Osteoblast (primary cell): ENCODE measurements at places on chromosomes 13 and 19. TPM values are rescaled to one million over a fixed set of nuclear protein-coding genes. Genes with fewer than 3 reads are reported as not detected.

- no peak for DNase-seq
Measured at GRCh38 chr13:29948244-29948643, 97.8 kb upstream of the UBL3 start.

- peak; percentile 94 for DNase-seq
Measured at GRCh38 chr19:1309977-1310852, 24.5 kb downstream of the EFNA2 start.

- no peak for DNase-seq
Measured at GRCh38 chr13:111251646-111252445, 68.6 kb upstream of the TEX29 start.

RASIP1 gene
- total RNA-seq, result 2.1 and 3.6 TPM in 2 replicates

GAS6 gene
- total RNA-seq, result 417 and 480 TPM in 2 replicates

- peak; percentile 99 for DNase-seq
Measured at GRCh38 chr19:18007044-18007916, 690 bp upstream of the ARRDC2 start.

CLEC17A gene
- total RNA-seq, result under 0.01 TPM in 1 of 2 replicates, not detected in the other

SYNE4 gene
- under 0.01 TPM in 1 of 2 replicates, not detected in the other for total RNA-seq

- DNase-seq, result no peak
Measured at GRCh38 chr13:110425444-110425780, 118.3 kb downstream of the COL4A2 start.

GRCh38 chr13:31242916-31243315, 43.1 kb downstream of the B3GLCT start:
- DNase-seq, result no peak

PNMA8B gene
- 0.72 and 1.2 TPM in 2 replicates for total RNA-seq

GRCh38 chr19:7506385-7507328, 9.2 kb upstream of the ZNF358 start:
- peak; percentile 88 for DNase-seq

HSPB6 gene
- 9.1 and 14.5 TPM in 2 replicates for total RNA-seq

DNA sequence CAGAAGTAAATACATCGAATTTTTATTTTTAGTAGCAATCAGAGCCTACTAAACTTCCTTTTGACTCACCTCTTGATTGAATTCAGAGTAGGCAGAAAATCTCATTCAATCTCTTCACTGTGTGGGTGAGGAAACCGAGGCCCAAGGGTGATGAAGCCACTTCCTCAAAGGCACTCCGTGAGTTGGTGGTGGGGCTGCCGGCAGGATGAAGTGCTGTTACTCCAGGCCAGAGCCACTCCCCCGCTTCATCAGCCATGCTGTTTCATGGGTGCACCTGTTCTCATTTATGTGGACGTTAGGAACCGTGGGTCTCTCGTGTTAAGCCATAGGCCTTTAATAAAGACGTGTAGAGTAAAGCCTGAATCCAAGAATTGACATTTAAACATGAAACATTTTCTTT, 13.2 kb downstream of the ING1 start:
- no peak for DNase-seq

GRCh38 chr13:109154966-109155761, 525.8 kb downstream of the MYO16 start:
- DNase-seq, result no peak

FBN3 gene
- total RNA-seq, result not detected in 2 replicates

DNA sequence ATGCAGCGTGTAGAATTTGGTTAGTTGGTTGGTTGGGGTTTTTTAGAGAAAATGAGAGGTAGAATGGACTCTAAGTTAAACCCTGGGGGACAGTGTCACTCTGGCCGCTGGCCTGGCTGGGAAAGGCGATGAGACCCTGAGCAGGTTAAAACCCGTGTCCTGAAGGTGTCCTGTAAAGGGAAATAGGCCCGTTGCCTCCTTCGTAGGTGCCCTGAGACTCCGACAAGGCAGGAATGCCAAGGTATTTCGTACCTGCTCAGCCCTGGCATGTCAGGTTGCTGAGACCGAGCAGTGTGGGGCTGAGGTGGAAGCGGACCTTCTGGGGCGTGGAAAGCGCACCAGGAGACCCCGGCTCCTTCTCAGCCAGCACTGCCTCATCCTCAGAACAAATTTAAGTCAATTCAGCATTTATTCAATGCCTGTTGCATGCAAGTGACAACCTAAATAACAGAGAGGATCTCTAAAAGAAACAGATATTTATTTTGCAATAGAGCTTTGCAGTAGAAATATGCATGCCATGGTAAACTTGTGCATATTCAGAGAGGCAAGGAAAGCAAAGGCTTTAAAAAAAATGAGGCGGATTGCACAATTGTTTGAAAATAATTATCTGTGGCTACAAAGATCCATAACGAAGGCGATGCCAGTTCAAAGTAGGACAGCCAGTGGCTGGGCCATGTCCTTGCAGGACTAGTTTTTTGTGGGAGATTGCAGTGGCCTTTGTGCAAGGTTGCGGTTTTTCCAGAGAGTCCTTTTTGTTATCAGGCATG, 1.4 kb upstream of the RAB20 start:
- DNase-seq, result no peak

DNA sequence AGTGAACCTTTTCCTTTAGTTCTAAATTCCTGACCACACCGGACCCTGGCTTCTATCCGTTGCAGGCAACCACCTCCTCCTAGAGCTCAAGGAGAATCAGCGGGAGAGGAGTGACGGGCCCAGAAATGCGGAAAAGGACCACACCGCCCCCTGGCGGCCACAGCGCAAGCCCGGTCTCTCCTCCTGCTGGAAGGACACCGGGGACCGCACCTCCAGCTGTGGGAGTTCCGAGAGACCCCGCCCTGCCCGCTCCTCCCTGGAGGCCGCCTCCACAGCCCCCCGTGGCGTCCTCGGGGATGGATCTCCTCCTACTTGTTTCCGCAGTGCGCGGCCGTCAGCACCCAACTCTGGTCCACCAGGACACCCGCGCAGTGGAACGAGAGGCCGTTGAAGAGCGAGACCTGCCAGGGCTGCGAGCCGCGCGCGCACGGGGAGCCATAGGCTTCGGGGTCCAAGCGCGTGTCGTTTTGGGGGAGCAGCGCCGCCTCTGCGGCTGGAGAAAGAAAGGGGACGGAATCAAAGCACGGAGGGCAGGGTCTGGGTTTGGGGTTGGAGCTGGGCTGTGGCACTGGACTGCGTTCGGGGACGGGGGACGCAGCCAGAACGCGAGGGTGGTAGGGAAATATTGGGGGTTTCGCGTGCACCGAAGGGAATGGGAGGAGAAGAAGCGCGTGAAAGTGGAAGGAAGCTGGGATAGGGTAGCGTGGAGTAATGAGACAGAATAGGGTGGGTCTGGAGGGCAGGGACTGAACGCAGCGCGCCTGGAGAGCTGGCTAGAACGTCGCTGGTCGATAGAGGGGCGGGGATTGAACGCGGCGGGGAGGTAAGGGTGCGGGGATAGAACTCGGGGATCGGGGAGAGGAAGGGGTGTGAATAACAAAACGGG, 2.5 kb downstream of the KLK10 start:
- peak; percentile 96 for DNase-seq

GRCh38 chr19:6773323-6773931, 919 bp downstream of the VAV1 start:
- DNase-seq, result peak; percentile 62

- peak; percentile 98 for DNase-seq
Measured at GRCh38 chr19:3698974-3699740, 1.1 kb downstream of the PIP5K1C start.

DNA sequence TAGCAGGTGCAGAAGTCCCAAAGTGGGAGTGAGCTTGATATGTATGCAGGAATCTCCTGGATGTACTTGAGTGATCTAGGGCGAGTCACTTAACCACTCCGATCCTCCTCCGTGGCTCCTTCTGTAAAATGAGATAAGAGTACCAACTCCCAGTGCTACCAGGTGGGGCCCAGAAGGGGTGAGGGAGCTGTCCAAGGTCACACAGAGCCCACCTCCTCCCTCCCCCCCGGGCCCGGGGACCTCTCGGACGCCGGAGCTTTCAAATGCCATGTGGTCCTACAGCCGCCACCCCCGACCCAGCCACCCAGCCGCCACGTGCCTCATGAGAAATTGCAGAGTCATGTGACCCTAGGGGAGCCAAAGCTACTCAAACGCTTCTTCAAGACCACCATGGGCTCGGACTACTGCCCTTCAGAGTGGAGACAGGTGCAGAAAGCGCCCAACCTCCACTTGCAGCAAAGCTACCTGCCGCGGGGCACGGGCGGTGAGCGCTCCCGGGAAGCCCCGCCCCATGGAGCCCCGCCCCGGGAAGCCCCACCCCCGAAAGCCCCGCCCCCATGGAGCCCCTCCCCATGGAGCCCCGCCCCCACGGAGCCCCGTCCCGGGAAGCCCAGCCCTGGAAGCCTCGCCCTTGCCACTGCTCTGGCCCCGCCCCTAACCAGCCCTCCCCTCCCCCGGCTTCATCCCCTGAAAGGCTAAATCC, 10.1 kb upstream of the ZNF358 start:
- DNase-seq, result peak; percentile 89

DNA sequence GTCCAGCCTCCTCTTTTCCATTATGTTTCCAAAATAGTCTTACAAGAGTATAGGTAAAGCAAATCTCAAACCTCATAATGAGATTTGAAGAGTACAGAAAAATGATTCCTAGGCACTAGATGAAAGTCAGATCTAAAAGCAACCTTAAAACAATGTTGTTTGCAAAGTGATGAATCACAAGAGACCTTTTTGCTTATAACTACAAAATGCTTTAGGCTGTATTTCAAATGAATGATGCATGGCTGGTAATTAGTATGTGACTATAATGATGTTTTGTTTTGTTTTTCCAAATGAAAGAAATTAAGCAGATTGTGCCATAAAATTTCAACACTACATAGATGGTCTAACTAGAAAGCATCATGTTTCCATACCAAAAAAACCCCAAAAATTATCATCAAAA, 272.7 kb downstream of the DIAPH3 start:
- no peak for DNase-seq

GRCh38 chr13:30502237-30502636, 36.5 kb upstream of the HMGB1 start:
- DNase-seq, result no peak

- no peak for DNase-seq
Measured at GRCh38 chr13:75160984-75161383, 321.0 kb downstream of the TBC1D4 start.

GRCh38 chr19:52946322-52947310, 16.1 kb downstream of the ZNF816 start:
- peak; percentile 72 for DNase-seq

DNA sequence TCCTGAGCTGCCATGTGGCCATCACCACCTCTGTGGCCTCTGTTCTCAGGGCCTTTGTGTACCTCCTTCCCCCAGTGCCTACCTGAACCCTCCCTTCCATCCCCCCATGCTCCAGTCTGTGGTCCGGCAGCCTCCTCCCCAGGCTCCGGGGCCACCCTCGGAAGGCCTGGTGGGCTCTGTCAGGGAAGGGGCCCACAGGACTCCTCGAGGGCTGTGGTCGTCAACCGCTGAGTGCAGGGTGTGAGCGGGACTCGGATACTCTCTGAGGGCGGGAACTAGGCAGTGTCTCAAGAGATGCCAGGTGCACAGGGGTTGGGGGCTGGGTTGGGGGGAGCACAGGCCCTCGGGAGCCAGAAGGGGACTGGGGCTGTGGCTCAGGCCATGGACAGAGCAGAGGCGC, 3.9 kb downstream of the MAP2K7 start:
- no peak for DNase-seq

NKPD1 gene
- total RNA-seq, result 0.29 TPM in 1 of 2 replicates, not detected in the other

FGF21 gene
- total RNA-seq, result not detected in 2 replicates

DNA sequence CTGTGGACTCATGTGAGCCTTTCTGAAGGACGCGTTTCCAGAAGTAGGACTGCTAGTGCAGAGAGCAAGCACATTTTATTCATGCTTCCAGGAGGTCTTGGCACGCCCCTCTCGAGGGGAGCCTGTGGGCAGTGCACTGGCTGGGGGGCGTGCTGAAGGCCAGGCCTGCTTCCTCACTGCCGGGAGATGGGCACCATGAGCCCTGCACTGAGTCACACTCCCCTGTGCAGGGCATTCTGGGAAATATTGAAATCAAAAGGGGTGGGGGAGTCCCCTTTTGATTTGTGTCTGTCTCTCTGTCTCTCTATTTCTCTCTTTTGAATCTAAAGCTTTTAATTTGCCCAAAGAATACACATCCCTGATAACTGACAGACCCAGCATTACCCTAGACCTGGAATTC, 34.0 kb downstream of the DPF1 start:
- DNase-seq, result peak; percentile 74

DNA sequence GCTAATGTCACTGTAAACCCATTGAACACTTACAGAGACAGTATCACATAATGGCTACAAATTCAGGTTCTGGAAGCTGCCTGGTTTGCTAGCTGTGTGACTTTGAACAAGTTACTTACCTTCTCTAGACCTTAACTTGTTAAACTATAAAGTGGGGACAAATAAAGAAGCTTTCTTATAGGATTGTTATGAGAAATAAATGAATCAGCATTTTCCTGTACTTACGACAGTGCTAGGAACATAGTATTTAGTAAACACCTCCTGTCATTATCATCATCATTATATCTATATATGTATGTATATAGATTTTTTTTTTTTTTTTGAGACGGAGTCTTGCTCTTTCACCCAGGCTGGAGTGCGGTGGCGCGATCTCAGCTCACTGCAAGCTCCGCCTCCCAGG, 54.9 kb downstream of the CDK8 start:
- DNase-seq, result no peak

- no peak for DNase-seq
Measured at GRCh38 chr13:65595916-65596315, 1634.2 kb downstream of the PCDH9 start.
